Effector CD8-positive, alpha-beta T cell (primary cell): ENCODE measurements at places on chromosomes 5 and 9.

DNA sequence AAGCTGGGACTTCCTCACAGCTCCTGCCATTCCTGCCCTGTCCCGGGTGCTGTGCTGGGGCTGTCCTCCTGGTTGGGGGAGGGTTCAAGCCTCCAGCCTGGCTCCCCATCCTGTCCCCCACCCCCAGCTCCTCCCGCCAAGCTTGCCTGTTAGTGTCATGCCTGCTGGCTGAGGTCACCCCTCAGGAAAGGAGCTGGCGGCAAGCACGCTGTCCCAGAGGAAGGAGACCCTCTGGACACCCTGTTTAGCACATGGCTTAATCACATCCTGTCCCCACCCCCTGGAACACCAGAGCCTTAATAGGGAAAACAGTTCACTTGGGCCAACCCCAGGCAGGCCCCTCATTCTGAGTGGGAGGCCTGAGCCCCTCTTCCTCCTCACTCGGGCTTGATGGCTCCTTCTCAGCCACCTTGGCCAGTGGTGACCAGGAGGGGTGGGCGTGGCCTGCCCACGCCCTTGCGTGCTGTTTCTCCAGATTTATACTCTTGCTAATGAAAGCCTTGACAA lies 9.2 kb upstream of the PHYHD1 start:
- DNase-seq: no peak

GRCh38 chr9:77597057-77597456 lies 51.1 kb downstream of the GNA14 start:
- DNase-seq: no peak

DNA sequence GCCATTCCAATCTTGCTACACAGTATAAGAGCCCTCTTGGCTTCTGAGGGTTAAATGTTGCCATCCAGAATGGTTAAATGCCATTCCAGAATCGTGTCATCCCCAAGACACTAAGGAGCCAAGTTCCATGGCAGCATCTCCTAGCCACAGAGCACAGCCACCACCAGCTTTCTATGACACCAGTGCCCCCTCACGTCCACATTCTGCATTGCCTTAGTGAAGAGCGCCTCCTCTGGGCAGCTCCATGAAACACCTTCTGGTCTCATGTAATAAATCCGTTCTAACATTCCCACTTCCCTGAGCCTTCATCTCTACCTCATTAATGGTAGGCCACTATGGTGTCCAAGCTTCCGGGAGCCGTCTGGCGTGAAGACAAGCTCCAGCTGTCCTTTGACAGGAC lies 12.4 kb downstream of the CBY3 start:
- DNase-seq: peak; percentile 4

GRCh38 chr5:154683101-154683880 lies 71.9 kb upstream of the LARP1 start:
- DNase-seq: no peak

DNA sequence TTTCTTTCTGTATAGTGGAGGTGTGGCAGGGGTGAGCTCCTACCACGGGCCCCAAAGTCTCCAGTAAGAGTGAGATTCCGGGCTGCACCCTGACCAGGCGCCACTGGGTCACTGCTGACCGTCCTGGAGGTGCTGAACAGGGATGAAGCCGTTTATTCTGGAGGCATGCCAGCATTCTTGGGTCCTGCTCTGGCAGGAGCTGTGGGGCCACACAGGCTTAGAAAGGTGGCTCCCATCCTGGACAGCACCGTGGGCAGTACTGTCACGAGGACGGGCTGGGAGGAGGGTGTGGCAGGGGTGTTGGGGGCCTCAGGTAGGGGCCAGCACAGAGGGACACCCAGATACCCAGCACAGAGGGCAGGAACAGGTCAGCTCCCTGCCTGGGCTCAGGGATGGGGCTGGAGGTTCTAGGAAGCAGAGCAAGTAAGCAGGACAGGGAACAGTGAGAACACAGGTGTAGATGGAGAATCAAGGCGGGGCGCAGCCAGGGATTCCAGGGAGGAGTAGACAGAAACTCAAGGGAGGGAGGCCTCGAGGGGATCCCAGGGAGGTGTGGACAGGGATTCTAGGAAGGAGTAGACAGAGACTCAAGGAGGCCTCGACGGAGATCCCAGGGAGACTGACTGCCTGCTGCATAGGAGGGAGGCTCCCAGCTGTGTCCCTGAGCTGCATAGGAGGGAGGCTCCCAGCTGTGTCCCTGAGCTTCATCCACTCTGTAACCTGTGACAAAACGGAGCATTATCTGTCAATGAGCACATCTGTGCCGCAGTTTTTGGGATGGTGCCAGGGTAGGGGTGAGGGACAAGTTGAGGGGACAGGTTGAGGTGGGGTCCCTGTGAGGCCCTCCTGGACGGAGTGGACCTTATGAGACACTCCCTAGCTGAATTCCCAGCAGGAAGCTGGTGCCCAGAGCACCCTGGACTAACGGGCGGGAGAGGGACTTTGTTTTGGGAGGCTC lies 1.1 kb upstream of the PLEKHG4B start:
- no peak for DNase-seq

DNA sequence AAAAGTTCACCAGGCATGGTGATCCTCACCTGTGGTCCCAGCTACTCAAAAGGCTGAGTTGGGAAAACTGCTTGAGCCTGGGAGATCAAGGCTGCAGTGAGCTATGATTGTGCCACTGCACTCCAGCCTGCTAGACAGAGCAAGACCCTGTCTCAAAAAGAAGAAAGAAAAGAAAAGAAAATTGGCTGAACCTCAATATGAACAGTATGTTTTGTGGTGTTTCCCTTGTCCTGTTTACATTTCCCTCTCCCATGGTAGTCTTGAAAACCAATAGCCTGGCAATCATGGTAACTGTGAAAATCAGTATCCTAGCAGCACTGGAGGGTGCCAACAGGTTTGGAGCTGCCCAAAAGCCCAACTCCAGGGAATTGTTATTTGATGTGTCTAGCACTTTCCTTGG lies 174.1 kb upstream of the NR4A3 start:
- no peak for DNase-seq

DNA sequence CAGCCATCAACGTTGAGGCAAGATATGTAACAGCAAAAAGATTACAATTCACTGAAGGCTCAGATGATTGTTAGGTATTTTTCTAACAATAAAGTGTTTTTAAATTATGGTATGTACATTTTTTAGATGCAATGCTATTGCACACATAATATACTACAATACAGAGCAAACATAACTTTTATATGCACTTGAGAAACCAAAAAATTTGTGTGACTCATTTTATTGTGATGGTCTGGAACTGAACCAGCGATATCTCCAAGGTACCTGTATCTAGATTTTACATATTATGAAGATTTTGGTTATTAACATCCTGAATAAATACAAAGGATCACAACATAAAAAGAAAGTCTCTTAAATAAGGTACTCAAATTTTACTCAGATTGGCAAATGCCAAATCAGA lies 41.3 kb downstream of the TBCA start:
- DNase-seq: no peak

- DNase-seq: no peak
These were observed 1.8 kb upstream of the ADAMTS13 start for GRCh38 chr9:133420392-133420827.

DNA sequence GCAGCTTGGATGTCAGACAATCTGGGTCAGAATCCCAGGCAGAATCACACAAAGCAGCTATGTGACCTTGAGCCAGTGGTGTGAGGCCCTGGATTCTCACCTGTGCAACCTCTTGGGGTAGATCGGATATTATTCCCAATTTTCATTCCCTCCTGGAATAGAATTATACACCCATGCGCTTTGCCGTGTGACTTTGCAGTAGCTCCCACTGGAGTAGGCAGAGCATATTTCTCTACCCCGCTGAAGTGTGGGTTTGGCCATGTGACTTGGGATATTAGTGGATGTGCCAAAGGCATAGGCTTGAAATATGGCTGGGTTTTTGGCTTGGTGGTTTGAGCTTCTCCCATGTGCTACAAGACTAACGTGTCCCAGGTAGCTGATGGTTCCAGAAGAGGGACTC lies 35.5 kb upstream of the IER5L start:
- DNase-seq: no peak

DNA sequence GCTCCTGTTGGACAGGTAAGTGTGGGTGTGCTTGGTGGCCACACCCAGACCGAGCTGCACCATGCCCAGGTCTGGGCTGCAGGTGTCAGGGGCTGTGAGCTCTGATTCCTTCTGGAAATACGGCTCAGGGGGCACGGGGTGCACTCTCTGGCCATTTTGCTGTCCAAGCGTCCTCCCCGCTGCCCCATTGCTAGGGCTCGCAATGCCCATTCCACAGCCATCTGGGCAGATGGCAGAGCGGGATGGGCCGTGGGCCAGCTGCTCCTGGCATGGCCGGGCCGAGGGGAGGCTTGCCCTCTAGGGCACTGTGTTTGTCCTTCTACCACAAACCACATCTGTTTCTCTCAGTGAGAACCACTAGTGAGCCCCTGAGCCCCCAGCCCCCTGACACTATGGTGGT lies 67.9 kb upstream of the RXRA start:
- no peak for DNase-seq

GRCh38 chr9:107780960-107781359 lies 291.4 kb upstream of the KLF4 start:
- DNase-seq: no peak

DNA sequence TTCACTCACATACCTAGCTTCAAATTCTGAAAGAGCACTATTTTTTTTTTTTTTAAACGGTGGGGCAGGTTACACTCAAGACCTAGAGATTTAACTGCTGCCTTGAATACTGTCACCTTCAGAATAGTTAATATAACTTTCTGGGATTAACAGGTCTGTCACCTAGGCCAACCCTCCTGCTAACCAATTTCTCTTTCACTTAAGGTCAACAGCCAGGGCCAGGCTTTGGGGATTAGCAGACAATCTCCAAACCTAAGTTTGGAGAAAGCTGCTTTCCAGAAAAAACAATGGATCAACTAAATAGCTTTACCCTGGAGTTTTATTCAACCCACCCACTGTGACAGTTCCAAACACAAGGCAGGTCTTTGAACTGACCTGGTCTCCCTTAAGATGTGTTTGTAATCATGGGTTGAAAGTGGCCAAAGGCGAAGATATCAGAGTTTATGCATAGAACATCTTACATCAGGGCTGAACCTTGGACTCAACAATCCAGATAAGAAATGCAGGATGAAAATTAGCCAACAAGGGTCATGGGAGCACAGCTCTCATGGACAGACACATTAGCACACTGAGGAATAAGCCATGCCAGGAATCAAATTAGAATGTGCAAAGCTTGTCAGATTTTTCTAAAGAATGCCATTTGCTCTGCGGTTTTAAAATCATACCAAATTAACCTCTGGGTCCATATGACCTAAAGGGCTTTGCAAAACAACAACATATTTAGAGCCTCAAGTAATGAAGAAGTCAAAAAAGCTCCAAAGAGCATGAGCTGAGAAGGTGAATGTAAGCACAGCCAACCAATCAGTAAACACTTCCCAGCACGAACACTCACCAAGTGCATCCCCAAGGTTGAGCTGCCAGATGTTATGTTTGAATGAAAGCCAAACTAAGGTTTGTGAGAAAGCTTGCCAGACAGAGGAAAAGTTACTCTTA lies 538.5 kb upstream of the DMAC1 start:
- DNase-seq: no peak

DNA sequence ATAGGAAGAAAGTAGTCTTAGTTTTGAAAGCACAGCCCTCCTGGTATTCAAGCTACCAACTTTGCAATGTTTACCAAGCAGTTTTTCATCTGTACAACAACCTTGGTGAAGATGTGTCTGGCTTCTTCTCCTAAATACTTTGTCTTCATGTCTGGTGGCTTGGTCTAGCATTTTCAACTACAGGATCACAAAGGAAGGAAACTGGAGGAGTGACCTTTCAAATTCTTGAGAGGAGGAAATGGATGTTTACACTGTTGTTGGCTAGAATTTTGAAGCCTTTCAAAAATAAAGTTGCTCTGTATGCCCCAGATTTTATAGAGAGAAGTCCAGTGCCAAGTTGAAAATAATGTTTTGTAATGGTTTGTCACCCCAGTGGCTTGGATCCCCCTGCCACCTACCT lies 16.3 kb downstream of the PAM start:
- no peak for DNase-seq

DNA sequence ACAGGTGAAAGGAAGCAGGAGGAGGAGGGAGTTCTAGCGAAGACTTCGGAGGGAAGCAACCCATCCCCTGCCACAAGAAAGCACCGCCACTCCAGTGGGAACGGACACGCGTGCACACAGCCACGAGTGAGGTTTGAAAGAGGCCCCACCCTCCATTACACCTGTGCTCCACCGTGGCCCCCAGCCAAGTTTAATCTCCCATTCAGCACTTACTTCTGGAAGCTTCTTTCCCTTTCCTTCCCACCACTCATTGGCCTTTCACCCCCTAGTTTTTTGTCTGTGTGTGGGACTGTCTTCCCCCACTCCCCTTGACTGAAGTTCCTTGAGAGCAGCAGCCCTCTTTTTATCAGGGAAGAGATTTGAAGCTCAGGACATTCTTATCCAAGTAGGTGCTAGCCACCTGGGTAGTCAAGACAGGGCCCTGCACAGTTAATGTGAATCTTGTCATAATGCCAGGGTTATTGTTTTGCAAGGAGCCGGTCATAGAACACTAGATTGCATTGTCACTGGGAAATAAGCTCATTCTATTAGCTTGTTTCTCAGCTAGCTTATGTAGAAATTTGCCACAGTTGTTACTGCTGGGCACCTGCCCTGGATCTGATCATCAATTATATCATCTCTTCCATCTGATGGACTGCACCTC lies 256.0 kb downstream of the DOCK8 start:
- DNase-seq: no peak

DNA sequence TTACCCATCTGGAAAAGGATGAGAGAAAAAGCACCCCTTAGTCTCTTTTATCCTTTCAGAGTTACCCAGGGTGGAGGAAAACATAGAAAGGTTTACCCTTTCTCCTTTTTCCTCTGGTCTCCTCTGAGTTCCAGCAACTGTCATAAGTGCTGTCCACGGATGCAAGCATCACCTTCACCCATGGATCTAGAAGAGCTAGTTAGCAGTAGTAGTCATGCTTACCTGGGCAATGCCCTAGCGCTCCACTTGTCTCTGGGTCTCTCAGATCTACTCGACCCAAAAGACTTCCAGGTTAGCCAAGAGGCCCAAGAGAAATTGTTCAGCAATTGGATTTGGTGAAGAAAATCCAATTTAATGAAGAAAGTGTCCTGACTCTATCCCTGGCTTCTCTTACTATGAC lies 656.2 kb upstream of the PTPRD start:
- DNase-seq: no peak

- no peak for DNase-seq
These were observed 7.1 kb downstream of the DPP7 start for GRCh38 chr9:137107312-137107921.

- DNase-seq: no peak
These were observed 687 bp upstream of the RPS23 start for GRCh38 chr5:82278711-82279370.

DNA sequence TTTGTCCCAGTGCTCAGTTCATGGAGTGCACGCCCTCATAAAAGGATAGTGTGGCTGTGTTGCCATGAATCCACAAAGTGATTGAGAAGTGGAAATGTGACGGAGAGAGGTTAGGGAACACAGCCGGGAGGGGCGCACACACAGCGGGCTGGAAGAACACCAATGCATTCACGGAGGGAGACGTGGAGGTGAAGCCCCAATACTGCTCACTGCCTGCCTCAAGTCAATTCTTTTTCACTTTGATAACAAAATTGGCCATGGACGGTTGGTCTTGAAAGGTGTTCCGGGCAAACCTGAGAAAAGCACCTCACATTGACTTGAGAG lies 424.1 kb downstream of the MED10 start:
- no peak for DNase-seq

GRCh38 chr5:32439086-32439642 lies 5.4 kb downstream of the ZFR start:
- no peak for DNase-seq
